ENCODE measurements at places on chromosomes 6 and 20.
A peak's percentile ranks its signal among the peaks of the same experiment; 100 is the strongest.

- DNase-seq: no peak
These were observed 21.9 kb downstream of the TPBG start for GRCh38 chr6:82385546-82385945.

GRCh38 chr20:46031701-46032254 lies 2.8 kb downstream of the SLC12A5 start:
- peak; percentile 53 for DNase-seq

- DNase-seq: peak; percentile 63
These were observed 3.6 kb upstream of the MICA start for GRCh38 chr6:31399589-31400466.

DNA sequence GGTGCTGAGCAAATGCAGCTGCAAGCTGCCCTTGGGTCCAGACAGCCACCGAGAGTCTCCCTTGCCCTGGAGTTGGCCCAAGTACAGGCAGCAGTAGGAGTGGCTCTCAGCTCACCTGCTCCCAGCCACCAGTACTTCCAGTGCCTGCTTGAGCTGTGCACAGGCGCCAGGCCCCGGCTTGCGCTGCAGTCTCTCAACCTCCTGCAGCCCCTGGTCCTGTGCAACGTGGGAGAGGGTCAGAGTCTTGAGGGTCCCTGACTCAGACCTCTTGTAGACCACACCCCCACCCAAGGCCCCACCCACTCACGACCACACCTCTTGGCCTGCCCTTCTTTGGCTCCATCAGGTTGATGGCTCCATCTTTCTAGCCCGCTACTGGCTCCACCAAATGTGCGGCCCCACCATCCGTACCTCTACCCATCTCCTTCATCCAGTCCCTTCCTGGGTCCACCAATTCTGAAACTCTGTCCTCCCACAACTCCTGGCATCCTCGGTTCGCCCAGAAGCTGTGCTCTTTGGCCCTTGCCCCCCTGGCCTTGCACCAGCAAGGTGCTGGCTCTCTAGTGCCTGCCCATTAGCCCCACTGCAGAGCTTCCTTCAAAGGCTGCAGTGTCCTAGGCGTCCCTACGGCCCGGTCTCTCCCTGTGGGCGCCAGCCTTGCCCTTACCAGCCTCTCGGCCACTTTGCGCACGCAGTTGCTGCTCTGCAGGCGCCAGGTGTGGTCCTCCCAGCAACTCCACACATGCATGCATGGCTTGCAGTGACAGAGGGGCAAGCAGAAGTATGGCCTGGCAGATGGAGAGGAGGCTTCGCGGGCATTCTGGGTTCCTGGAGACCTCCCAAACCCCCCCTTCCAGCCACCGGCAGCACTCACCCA lies 16.5 kb upstream of the SPAG4 start:
- DNase-seq: no peak

DNA sequence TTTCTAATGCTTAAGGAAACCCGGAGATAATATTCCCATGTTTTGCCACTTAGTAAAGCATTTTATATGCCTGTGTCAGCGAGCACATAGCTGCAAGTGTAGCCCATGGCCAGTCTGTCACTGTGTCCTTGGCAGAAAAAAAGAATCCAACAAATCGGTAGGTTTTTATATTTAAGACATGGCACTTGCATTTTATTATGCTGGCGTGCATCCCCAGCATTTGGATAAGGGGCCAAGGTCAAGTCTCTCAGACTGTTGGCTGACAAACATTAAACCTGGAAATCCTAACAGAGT lies 1.2 kb upstream of the ZNF184 start:
- DNase-seq: no peak

DNA sequence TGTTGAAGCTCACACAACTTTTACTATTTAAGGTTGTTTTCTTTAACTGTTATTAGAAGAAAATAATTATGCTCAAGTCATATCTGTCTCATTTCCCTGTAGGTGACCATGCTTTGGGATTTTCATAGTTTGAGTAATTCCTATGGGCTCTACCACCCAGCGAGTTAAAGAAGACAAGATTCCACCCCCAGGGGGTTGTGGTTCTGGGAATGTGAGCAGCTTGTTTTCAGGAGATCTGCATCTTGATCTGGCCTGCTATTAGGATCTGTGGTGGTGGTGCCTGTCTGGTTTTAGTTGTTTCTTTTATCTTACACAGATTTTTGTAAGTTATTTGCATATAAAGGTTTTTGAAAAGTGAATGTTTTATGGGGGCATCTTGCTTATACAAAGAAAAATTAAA lies 20.2 kb upstream of the REV3L start:
- DNase-seq: no peak

- no peak for DNase-seq
These were observed 4.4 kb upstream of the PXDC1 start for GRCh38 chr6:3755637-3756545.
